ENCODE measurements at places on chromosomes 11 and 22.

DNA sequence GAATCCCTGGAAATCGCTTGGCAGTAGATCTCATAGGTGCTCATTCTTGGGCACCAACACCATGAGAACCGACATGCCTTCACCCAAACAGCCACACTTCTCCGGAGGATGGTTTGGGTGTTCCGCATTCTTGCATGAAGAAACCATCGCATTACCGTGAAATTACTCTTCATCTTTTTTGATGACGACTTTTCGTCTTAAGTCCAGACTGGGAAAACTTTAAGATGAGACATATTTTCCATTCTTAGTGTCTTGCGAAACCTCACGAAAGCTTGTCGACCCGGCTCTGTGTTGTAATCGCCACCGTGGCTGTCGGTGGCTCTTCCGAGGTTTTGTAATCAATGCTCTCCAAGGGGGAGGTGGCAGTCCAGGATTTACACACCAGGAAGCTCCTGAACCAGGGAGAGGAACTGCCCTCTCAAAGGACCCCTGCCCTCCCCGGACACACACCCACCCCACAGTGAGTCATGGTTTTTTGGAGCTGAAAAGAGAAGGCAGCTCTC is 1.7 kb downstream of the TOM1 start:
- DNase-seq = peak; percentile 18

- no peak for DNase-seq
These were observed 64.5 kb downstream of the CCDC73 start for GRCh38 chr11:32729976-32730375.

GRCh38 chr11:18748766-18749365 is 22.9 kb upstream of the IGSF22 start:
- no peak for DNase-seq

GRCh38 chr11:75205564-75206020 is 35.0 kb upstream of the TPBGL start:
- DNase-seq = no peak

DNA sequence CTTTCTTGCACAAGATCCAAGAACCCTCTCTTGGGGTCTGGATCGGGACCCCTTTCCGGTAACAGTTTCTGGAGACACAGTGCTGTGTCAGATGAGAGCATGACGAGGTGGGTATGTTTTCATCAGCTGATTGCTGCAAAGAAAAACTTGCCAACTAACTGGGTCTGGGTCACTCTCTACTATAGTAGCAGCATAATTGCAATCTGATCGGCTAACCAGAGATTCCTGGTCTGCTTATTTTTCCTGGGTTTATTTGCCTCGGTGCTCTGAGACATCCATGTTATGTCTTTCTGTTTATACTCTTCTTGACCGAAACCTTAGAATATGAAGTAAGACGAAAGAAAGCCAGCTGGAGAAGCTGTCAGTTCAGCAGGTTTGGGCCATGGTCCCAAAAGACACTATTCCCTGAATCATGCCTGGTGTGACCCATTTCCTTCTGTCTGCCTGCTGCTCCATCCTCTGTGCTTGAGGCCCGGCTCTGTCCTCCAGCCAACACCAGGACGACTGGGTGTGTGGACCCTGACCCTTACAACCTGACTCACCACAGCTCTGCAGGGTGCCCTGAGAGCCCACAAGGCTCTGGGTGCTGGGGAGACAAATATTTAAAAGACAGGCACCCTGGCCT is 24.1 kb upstream of the CLMP start:
- DNase-seq = no peak

DNA sequence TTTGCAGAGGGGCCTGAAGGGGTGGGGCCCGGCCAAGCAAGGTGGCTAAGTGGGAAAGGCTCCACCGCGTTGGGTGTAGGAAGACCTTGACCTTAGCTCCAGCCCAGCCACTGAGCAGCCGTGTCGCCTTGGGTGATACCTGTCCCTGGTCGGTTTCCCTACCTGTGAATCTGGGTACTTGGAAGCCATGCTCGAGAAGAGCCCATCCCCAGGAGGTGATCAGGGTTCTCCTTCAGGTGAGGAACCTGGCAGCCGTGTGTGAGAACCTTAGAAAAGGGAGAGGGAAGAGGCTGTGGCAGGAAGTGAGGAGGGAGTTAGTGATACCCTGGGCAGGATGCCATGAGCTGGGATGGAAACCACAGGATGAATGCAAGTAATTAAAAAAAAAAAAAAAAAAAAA is 21.6 kb downstream of the PPARA start:
- DNase-seq = no peak
